Activated CD4-positive, alpha-beta T cell treated with anti-CD3 and anti-CD28 coated beads, Interleukin-2, amount 50 U/mL, for 4 hours (primary cell): ENCODE measurements at places on chromosomes 12 and 14.

DNA sequence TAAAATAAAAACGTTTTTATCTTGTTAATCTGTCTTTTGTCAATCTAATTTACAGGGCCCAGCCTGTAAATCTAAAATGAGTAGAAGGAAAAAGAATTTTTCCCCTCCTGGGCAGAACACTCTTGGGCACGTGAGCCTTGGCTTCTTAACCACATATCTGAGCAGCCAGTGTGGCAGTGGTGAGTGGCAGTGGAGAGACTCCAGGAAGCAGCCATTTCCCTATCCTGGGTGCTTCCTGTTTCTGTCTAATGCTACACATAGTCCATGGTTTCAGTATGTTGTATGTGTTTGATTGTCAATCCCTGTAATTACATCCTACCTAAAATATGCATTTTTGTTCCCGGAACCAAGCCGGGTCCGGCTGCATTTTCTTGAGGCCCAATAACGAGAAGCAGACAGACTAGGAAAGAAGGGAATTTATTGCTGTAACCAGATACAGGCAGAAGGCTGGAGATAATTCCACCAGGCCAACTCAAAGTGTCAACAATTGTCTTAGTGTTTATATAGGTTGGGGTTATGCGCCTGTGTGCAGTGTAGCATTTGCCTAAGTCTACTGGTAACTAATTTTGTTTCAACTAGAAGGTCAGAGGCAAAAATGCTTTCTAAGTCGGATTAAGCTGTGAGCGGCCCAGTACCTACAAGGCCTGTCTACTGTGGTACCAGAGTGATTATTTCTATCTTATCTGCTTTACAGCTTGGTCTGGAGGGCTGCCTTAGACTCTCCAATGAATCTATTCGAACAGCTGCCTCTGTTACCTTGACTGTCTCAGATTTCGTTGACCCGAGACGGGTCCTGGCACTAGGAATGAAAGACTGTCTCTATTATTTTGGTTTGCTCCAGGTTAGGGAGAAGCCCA, 82.4 kb upstream of the RESF1 start:
- DNase-seq, result no peak

DNA sequence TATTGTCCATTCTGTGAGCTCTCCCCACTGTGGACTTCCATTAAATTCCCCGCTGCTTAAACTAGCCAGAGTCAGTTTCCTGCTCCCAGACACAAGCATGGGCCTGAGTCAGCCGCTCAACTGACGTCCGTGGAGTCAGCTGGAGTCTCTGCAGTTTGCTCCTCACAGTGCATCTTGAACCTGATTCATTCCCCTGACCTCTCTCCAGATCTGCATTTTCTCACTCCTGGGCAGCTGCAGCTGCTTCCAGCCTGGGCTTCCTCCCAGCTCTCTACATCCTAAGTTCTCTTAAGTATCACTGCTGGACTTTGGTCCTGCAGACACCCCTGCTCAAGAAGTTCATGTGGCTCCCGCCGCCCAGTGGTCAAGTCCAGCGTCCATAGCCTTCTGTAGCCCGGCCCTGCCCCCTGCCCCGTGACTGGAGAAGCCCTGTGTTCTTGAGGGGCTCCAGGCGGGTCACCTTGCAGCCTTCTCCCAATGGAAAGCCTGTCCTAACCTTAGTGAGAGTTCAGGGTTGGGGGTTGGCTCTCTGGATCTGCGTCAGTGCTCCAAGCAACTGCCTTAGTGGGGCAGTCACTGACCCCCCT, 20.0 kb downstream of the NFKBIA start:
- DNase-seq, result no peak

- no peak for DNase-seq
Measured at GRCh38 chr12:19298836-19299605, 140.3 kb upstream of the AEBP2 start.

- DNase-seq, result no peak
Measured at GRCh38 chr12:2751230-2751629, 43.5 kb upstream of the FKBP4 start.

- DNase-seq, result no peak
Measured at GRCh38 chr12:44759289-44759688, 116.8 kb downstream of the NELL2 start.

DNA sequence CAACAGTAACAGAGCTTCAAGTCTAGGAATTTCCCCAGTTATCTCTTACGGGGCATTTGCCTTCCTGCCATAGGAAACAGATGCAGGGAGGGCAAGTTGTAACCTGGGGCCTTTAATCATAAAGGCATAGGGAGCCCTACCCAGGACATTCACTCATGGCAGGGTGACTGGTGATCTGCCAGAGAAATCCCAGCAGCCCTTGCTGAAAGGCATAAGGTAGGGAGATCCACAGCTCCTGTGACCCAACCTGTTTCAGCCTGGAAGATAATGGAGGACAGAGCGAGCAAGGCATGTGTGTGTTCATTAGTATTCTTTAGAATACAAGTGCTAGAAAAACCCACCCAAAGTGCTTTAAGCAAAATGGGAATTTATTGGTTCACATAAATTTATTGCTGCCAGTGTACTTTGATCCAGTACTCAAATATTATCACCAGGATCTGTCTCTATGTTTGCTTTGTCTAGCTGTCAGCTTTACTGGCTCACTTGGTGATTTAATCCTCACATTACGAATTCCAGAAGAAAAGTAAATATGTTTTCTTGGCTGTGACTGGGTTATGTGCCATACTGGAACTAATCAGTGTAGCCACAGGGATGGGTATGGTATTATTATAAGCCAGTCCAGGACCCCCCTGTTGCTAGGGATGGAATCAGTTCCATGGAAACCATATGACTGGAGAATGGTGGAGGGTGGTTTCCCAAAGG, 21.1 kb upstream of the AKAP6 start:
- no peak for DNase-seq

- DNase-seq, result no peak
Measured at GRCh38 chr12:1972260-1972659, 32.0 kb downstream of the DCP1B start.

- no peak for DNase-seq
Measured at GRCh38 chr12:94593822-94594442, 56.4 kb downstream of the TMCC3 start.

- DNase-seq, result no peak
Measured at GRCh38 chr12:79737875-79738718, 47.3 kb upstream of the PAWR start.

DNA sequence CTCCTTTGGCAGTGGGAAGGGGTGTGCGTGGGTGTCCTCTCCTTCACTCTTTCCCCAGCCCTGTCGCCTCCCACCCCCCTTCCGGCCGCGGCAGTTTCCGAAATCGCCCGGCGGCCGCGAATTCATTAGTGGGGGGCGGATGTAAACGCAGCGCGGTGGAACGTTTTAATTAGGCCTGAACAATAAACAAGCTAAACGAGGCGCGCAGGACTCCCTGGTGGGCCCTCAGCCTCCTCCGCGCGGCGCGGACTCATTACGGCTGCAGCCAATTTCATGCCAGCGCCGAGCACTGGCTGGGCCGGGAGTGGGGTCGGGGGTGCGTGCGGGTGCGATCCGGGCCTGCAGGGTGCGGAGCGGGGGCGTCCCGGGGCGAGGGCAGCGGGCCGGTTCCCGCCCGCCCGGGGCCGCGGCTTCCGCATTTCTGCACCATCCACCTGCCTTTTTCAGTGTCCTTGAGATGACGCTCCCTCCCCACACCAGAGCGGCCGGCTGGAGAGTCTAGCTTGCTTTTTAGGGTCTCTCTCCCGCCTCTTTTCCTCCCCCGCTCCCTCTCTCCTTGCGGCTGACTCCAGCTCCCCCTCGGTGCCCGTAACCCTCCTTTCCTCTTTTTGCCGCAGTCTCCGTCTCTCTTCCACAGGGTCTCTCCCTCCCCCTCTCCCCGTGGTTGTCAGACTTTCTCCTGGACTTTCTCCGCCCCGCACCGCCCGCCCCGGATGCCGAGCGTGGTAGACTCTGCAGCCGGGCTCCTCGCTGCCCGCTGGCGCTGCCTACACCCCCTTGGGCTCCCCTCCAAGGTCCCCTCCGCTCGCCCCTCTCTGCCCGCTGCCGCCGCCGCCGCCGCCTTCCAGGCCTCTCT, at the start of gene CISTR:
Gene CISTR, minus strand, starts transcription at position 644 of the 856 bp plus-strand sequence.
- DNase-seq, result peak; percentile 15

- no peak for DNase-seq
Measured at GRCh38 chr14:70555890-70556289, 21.1 kb upstream of the ADAM20 start.

- DNase-seq, result no peak
Measured at GRCh38 chr12:46680506-46680905, 145.3 kb downstream of the SLC38A4 start.

GRCh38 chr14:77674931-77675330, 32.9 kb downstream of the ALKBH1 start:
- DNase-seq, result no peak

DNA sequence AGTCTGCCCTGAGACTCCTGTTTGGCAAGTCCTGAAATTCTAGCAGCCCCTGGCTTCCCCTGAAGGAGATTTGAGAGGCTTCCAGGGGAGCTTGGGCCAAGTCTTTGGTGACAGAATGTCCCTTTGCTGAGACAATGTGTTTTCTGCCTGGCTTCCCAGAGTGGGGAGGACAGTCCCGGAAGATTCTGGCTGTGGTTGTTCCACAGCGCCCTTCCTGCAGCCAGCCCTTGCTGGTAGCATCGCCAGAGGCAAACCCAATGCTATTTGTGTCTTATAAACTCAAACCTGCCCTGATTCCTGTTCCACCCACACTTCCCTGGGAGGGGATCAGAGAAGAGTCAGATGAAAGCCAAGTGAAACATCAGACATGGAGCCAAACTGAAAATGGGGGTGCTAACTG, 56.4 kb upstream of the OAS1 start:
- DNase-seq, result no peak

GRCh38 chr14:89720741-89721729, 233.5 kb downstream of the EFCAB11 start:
- peak; percentile 44 for DNase-seq

- no peak for DNase-seq
Measured at GRCh38 chr12:18432206-18432605, 170.9 kb downstream of the PIK3C2G start.

- no peak for DNase-seq
Measured at GRCh38 chr12:117362391-117362790, 965 bp upstream of the NOS1 start.

DNA sequence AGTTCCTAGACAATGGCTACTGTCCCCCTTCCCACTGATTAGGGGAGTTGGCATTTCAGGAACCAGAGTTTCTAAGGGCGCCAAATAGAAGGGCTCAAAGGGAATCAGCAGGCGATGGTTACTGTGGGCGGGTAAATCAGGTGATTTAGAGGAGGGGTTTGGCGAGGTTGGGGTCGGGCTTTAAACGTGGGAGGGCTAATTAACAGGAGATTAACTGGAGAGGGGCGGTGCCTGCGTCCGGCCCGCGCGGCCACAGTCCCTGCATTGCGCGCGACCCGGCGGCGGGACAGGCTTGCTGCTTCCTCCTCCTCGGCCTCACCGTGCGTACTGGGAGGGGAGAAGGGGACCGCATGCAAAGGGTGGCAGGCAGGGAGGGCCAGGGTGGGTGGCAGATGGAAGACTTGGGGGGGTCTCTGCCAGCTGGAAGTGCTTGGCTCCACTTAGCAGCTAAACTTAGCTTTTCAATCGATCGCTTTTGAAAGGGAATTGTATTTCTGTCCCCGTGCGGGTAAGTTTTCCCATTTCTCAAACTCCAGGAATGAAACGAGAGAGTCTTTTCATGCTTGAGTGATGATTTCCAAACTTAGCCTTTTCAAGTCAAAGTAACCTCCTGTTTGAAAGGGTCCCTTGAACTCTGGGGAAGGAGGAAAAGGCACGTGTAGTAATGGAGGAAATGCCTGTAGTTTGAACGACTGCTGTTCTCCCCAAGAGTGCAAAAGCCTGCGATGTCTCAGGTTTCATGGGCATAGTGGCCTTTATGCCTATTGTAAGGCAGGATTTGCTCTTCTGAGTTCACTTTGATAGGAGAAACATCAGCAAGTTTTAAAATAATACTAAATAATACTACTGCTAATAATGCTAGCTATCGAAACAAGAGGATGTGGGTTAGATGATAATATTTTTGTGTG, at the start of gene MGST1:
Gene MGST1, plus strand, starts transcription at position 255 of the 908 bp plus-strand sequence. CDS start 6,608 bp downstream, outside the sequence.
- no peak for DNase-seq

- no peak for DNase-seq
Measured at GRCh38 chr12:95096852-95097251, 23.4 kb upstream of the NR2C1 start.

DNA sequence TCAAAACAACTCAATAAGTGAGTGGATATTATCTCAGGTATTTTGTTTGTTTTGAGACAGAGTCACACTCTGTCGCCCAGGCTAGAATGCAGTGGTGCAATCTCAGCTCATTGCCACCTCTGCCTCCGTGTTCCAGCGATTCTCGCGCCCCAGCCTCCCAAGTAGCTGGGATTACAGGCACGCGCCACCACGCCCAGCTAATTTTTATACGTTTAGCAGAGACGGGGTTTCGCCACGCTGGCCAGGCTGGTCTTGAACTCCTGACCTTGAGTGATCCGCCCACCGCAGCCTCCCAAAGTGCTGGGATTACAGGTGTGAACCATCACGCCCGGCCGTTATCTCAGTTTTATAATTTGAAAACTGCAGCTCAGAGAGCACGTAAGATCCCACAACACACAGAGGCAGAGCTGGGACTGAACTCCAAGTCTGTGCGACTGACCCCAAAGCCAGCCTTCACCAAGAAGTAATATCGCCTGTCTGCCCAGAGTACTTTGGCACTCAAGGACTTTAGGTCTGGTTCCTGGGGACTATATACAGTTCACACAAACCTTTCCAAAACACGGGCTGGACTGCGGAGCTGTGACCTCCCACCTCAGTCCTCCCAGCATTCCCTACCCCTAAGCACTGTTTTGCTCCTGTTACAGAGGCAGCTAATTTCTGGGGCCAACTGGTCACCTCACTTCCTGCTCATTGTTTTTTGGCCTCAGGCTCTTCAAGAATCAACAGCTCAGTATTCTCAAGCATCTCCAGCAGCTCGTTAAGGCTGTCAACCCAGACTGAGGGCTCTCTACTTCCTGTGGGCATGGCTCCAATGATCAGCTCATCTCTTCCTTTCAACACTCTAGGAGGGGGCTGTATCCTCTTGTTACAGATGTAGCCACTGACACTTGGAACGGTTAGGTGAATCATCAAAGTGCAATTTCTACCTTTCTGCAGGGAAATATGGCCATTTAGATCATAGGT, 22.5 kb downstream of the TESC start:
- DNase-seq, result no peak

GRCh38 chr14:82422230-82422629, 888.6 kb upstream of the SEL1L start:
- no peak for DNase-seq

DNA sequence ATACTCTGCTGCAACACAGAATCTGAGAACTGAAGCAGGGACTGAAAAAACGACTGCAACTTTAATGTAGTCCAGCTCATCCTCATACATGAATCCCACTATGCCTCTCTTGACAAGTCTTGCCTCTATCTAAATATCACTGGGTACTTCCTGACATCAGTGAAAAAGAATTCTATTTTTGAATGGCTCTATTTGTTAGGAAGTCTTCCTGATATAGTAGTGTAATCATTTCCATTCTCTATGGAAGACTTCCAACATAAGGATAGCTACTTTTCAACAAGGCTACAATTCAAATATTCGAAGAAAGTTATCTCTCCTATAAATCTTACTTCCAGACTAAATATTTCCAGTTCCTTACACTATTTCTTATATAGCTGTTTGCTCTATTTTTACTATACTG, 167.5 kb downstream of the MDGA2 start:
- DNase-seq, result no peak
